Heart left ventricle (tissue), 16 donors: ENCODE measurements at places on chromosomes 5 and 9. TPM values are rescaled to one million over a fixed set of nuclear protein-coding genes. Genes with fewer than 3 reads are reported as not detected.

DNA sequence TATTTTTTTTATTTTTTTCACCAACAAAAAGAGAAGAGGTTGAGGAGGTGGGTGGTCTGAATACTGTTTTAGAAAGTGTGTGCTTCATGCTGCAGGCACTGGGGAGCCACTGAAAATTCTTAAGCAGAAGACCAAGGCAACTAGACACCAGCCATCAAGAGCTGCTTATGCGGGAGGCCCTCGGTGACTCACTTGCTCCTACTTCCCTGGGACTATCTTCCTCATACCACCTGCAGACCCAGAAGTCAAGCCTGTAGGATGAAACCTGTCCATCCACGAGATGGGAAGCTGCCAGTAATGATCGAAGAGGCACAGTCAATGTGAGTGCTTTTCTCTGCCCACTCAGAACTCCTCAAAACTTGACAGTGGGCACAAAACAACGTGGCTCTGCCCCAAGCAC is 125.8 kb upstream of the SLC44A1 start:
- H3K27ac ChIP-seq = no peak overlapping the region
- no peak overlapping the region for H3K4me3 ChIP-seq
- H3K4me1 ChIP-seq = no peaks in the 10 kb centered on the region

GRCh38 chr5:59525957-59526356 is 367.6 kb downstream of the PDE4D start:
- no peaks in the 10 kb centered on the region for H3K4me1 ChIP-seq
- H3K27ac ChIP-seq = no peak overlapping the region
- no peak overlapping the region for H3K4me3 ChIP-seq
- DNase-seq = no peak
- H3K27me3 ChIP-seq = no peaks in the 10 kb centered on the region

GRCh38 chr9:34524349-34524748 is 1.6 kb upstream of the ENHO start:
- H3K27me3 ChIP-seq = no peaks in the 10 kb centered on the region
- no peak overlapping the region for H3K27ac ChIP-seq
- H3K4me3 ChIP-seq = no peak overlapping the region
- no peak for DNase-seq
- H3K4me1 ChIP-seq = peaks cover 4% of the 10 kb centered on the region

DNA sequence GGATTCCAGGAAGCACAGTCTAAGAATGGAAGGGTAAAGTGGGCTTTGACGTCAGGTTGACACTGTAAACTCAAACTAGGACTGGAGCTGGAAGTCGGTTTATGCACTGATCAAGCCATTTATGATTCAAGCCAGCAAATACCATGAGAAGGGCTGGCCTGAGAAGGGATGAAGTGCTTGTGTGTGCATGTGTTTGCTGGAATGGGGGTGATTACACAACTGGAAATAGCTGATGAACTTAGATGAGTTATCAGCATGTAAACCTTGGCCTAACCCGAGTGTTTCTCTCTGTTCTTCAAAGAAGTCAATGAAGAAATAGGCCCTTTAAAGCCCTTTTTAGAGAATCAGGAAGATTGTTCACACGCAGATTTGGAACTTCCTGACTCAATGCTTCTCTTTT is 287.6 kb downstream of the RFX3 start:
- H3K4me1 ChIP-seq = no peaks in the 10 kb centered on the region
- no peaks in the 10 kb centered on the region for H3K27me3 ChIP-seq
- H3K4me3 ChIP-seq = no peak overlapping the region
- peaks cover 10% of the 10 kb centered on the region for H3K36me3 ChIP-seq
- H3K27ac ChIP-seq = no peak overlapping the region
- no peak for DNase-seq

DNA sequence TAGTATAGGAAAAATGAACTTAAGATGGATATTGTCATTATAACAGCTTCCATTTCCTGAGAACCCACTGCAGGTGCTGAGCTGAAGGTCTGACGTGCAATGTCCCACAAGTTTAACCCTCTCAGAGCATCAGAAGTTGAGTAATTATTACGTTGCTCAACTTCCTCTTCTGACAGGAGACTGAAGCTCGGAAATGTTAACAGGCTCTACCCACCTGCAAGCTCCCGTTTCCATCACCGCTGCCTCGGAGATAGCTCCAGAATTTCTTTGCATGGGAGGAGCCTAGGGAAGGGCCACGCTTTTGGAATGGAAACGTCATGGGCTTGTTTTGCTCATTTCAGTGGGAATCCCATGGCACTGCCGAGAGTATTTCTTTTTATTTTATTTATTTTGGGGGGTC is 1.0 kb upstream of the NTMT1 start:
- H3K4me3 ChIP-seq = no peak overlapping the region
- peaks cover 24% of the 10 kb centered on the region for H3K4me1 ChIP-seq
- no peak for DNase-seq
- H3K27me3 ChIP-seq = peaks cover 16% of the 10 kb centered on the region
- H3K27ac ChIP-seq = no peak overlapping the region

GRCh38 chr9:110110154-110110553 is 97.8 kb downstream of the C9orf152 start:
- H3K4me3 ChIP-seq = no peak overlapping the region
- H3K4me1 ChIP-seq = peaks cover 49% of the 10 kb centered on the region
- no peaks in the 10 kb centered on the region for H3K27me3 ChIP-seq
- DNase-seq = no peak
- no peak overlapping the region for H3K27ac ChIP-seq
- H3K36me3 ChIP-seq = peaks cover 7% of the 10 kb centered on the region

Gene ENTPD2
- total RNA-seq = 2.9 TPM

Gene IFNK
- total RNA-seq = not detected

DNA sequence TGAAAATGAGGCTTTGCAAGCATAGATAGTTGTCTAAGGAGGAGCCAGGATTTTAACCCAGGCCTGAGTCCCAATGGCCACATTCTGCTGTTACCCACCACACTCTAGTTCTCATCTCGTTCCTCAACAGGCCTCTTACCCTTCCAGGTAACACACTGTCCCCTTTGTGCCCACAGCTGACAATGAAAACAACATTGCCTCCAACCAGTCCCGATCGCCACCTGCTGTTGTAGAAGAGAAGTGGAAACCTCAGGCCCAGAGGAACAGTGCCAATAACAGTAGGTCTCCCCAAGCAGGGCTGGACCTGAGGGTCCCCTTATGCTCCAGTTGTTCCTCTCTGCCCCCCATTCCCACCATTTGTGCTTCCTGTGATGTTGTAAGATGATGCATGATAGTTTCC is 30.4 kb downstream of the AMBP start:
- no peaks in the 10 kb centered on the region for H3K4me1 ChIP-seq
- peaks cover 20% of the 10 kb centered on the region for H3K36me3 ChIP-seq

GRCh38 chr5:44336708-44337107 is 52.5 kb downstream of the FGF10 start:
- no peaks in the 10 kb centered on the region for H3K4me1 ChIP-seq
- H3K27me3 ChIP-seq = no peaks in the 10 kb centered on the region
- no peak overlapping the region for H3K27ac ChIP-seq
- H3K36me3 ChIP-seq = no peaks in the 10 kb centered on the region
- no peak overlapping the region for H3K4me3 ChIP-seq

- no peaks in the 10 kb centered on the region for H3K4me1 ChIP-seq
- no peak overlapping the region for H3K4me3 ChIP-seq
- H3K27me3 ChIP-seq = no peaks in the 10 kb centered on the region
- no peaks in the 10 kb centered on the region for H3K36me3 ChIP-seq
- H3K27ac ChIP-seq = no peak overlapping the region
- no peak for DNase-seq
Measured at GRCh38 chr5:4804691-4805360, 335.3 kb upstream of the ADAMTS16 start.

DNA sequence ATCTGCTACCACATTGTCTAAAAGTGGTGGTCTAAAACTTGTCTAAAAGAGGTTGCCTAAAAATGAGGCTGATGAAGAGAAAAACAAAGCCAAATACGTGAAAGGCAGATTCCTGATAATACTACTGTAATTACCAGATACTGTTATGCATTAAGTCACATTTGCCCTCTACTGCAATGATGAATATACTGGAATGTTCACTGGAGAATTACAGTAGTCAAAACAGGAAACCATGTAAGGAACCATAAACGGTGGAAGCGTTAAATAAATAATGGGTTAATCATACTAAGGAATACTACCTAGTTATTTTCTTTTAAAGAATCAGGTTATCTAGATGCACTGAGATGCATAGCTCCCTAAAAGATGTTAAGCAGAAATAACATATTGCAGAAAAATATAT is 201.3 kb downstream of the MCTP1 start:
- H3K27me3 ChIP-seq = no peaks in the 10 kb centered on the region
- DNase-seq = no peak
- no peak overlapping the region for H3K4me3 ChIP-seq
- no peaks in the 10 kb centered on the region for H3K36me3 ChIP-seq
- no peak overlapping the region for H3K27ac ChIP-seq
- H3K4me1 ChIP-seq = no peaks in the 10 kb centered on the region

Gene EPB41L4A
- total RNA-seq = 22.3 TPM

Gene CACFD1
- total RNA-seq = 11.7 TPM

Gene BTNL8
- not detected for total RNA-seq

- H3K36me3 ChIP-seq = peaks cover 34% of the 10 kb centered on the region
- H3K4me1 ChIP-seq = peaks cover 20% of the 10 kb centered on the region
- peak overlapping the region; percentile 62 for H3K4me3 ChIP-seq
- no peaks in the 10 kb centered on the region for H3K27me3 ChIP-seq
- no peak for DNase-seq
Measured at GRCh38 chr5:138179277-138179857, 455 bp downstream of the KIF20A start.

DNA sequence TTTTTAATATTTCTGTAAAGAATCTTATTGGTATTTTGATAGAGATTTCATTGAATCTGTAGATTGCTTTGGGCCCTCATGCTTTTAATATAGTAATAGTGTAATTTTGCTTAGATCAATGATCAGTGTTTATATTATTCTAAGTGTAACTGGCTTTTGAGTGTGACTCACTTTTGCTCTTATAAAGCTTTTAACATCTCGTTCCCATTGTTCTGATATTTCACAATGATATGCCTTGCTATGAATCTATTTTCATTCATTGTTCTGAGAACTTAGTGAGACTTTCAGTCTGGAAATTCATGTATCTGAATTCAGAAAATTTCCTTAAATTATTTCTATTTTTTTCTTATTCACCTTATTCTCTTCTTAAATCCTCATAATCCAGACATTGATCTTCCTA is 13.5 kb upstream of the MAMDC2 start:
- H3K4me1 ChIP-seq = no peaks in the 10 kb centered on the region
- no peak overlapping the region for H3K27ac ChIP-seq
- H3K27me3 ChIP-seq = no peaks in the 10 kb centered on the region
- H3K36me3 ChIP-seq = no peaks in the 10 kb centered on the region
- no peak for DNase-seq

DNA sequence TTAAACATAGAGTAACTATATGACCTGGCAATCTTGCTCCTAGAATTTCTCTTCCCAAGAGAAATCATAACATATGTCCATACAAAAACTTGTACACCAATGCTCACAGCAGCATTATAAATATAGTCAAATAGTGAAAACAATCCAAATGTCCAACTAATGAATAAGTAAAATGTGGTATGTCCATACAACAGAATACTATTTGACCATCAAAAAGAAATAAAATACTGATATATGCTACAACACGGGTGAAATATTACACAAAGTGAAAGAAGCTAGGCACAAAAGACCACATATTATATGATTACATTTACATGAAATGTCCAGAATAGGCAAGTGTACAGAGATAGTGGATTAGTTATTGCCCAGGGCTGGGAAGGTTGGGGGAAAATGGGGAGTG is 41.4 kb downstream of the PSMB7 start:
- peaks cover 53% of the 10 kb centered on the region for H3K4me1 ChIP-seq
- no peak overlapping the region for H3K27ac ChIP-seq
- no peak for DNase-seq

Gene FBXL7
- total RNA-seq = 20.5 TPM

DNA sequence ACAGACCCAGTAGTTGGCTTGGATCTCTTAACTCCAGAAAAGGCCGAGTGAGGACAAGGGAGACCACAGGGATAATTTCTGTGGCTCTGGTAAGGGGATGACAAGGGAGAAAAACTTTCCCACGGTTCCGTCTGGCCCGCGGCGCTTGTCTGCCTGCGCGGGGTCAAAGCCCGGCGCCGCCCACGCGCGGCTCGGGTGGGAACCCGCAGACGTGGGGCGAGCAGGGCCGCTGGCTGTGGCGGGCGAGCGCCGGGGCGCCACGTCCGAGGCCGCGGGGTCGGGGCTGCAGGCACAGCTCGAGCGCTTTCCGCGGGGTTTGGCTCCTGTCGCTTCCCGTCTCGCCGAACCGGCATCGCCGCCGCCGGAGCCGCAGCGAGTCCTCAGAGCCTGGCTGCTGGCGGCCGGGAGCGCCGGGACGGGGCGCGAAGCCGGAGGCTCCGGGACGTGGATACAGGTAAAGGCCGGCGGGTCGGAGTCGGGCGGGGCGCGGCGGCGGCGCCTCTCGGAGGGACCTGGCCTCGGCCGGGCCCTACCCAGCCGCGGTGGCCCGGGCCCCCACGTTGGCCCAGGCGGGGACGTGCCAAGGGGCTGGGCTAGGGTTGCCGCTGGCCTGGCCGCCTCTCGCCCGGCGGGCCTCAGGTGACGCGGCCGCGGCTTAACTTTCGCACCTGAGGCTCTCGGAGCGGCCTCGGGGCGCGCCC is at the start of gene RNF180:
RNF180 (plus strand) TSS at position 344 of the 701 bp plus-strand sequence. CDS start 34,965 bp downstream, outside the sequence.
- H3K4me3 ChIP-seq = peak within 1 kb of the TSS; percentile 72
- no peaks in the 10 kb centered on the region for H3K36me3 ChIP-seq
- DNase-seq = peak; percentile 72
- H3K4me1 ChIP-seq = peaks cover 38% of the 10 kb centered on the region

Gene TMEM171
- total RNA-seq = not detected

- H3K27me3 ChIP-seq = no peaks in the 10 kb centered on the region
- no peak for DNase-seq
- no peaks in the 10 kb centered on the region for H3K4me1 ChIP-seq
- H3K36me3 ChIP-seq = no peaks in the 10 kb centered on the region
Measured at GRCh38 chr9:123686829-123687192, 243.1 kb downstream of the DENND1A start.

Gene PLCXD3
- total RNA-seq = 54.0 TPM

Gene DNM1
- 4.4 TPM for total RNA-seq

DNA sequence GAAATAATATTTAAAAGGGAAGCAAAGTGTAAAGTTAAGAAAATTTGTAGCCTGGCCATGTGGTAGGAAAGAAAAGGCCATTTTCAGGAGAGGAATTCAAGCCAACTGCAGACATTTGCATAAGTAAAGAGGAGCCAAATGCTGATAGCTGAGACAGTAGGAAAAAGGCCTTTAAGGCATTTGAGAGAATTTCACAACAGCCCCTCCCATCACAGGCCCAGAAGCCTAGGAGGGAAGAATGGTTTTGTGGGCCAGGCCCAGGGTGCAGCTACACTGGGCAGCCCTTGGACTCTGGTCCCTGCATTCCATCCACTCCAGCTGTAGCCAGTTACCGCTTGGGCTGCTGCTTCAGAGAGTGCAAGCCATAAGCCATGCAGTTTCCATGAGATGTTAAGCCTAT is 1556.8 kb downstream of the EFNA5 start:
- H3K4me3 ChIP-seq = no peak overlapping the region
- no peaks in the 10 kb centered on the region for H3K4me1 ChIP-seq
- no peaks in the 10 kb centered on the region for H3K27me3 ChIP-seq
- H3K36me3 ChIP-seq = no peaks in the 10 kb centered on the region
- no peak for DNase-seq
- no peak overlapping the region for H3K27ac ChIP-seq

- H3K4me1 ChIP-seq = peaks cover 76% of the 10 kb centered on the region
- peak; percentile 90 for DNase-seq
- H3K36me3 ChIP-seq = no peaks in the 10 kb centered on the region
- H3K27me3 ChIP-seq = no peaks in the 10 kb centered on the region
Measured at GRCh38 chr9:133121198-133121914, at the start of gene RALGDS. Gene RALGDS, minus strand, starts transcription at chr9:133121240. Its CDS starts 86 bp downstream, at chr9:133121154.

Gene PCDHB4
- 2.2 TPM for total RNA-seq

Gene FBXO4
- 2.9 TPM for total RNA-seq

Gene F2R
- total RNA-seq = 13.6 TPM
